ENCODE measurements at places on chromosomes 5 and 9.

- no peak for DNase-seq
Observed at GRCh38 chr9:20997503-20998076, 33.9 kb downstream of the HACD4 start.

DNA sequence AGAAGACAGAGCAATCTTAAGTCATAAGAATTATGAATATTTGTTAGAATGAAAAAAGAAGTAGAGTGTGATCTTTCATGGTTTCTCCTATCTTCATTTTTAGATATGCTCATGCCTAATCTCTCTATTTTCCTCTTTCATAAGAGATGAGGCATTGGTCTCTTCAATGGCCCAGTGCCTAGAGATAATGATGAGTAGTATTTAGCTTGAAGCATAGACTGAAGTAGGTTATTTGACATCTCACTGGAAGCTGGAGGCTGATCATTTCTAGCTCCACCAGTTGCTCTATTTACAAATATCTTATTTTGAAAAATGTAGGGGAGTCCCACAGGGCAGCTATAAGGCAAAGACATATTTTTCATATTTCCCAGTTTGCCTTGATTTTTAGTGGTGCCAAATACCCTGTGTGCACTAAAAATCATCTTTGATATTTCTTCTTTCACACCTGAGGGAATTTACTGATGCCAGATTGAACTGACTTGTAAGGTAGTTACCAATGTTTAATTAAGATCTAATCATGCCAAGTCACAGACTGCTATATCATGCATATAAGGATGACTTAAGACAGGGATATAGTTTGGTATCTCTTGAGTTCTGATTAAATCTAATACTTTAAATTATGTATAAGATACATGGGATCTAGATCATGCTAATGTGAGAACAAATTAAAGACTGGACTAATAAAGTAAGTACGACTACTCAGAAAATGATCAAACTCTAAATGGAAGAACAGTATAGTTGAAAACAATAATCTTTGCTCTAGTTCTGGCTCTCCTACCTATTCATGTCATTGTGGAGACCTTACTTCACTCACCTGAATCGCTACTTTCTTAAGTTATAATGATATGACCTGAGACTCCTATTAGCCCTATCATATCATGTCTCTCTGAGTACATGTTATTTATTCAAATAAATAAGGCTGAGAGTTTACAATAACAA, 108.2 kb upstream of the IFNE start:
- DNase-seq: no peak

GRCh38 chr5:14476786-14477435, 104.7 kb upstream of the OTULINL start:
- no peak for DNase-seq

- no peak for DNase-seq
Observed at GRCh38 chr9:124427281-124427680, 12.0 kb upstream of the PSMB7 start.

GRCh38 chr9:136944212-136944518, 373 bp downstream of the FBXW5 start:
- no peak for DNase-seq

Measured in epithelial cell of proximal tubule (primary cell).